ENCODE measurements at places on chromosomes 2 and 18. TPM values are rescaled to one million over a fixed set of nuclear protein-coding genes. Genes with fewer than 3 reads are reported as not detected.

The SERPINB4 gene
- not detected for total RNA-seq

The MRPL53 gene
- total RNA-seq = 148 TPM

The HTR2B gene
- total RNA-seq = 0.74 TPM

The PLB1 gene
- total RNA-seq = 1.9 TPM

The VRK2 gene
- total RNA-seq = 26.0 TPM

The HOXD12 gene
- not detected for total RNA-seq

GRCh38 chr2:109663721-109664120 is 49.6 kb downstream of the SOWAHC start:
- H3K27ac ChIP-seq = no peak overlapping the region
- peaks cover 15% of the 10 kb centered on the region for H3K4me1 ChIP-seq
- no peaks in the 10 kb centered on the region for H3K27me3 ChIP-seq
- no peak overlapping the region for H3K4me3 ChIP-seq

DNA sequence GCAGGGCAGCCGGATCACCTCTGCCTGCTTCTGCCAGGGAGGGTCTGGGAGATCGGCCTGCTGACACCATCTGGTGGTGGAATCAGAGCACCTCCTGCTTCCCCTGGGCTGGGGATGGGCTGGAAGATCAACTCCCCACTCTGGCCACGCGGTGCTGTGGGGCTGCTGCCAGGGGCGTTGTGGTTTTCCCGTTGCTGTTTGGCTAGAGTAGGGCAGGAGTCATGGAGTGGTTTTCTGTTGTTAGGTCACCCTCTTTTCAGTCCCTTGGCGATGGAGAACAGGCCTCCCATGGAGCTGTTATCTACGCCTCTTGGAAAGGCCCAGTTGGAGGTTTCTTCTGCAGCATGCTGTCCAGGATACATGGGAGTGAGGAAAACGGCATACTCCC is 15.2 kb downstream of the BCL2L11 start:
- H3K36me3 ChIP-seq = peaks cover 3% of the 10 kb centered on the region
- peak; percentile 30 for DNase-seq

DNA sequence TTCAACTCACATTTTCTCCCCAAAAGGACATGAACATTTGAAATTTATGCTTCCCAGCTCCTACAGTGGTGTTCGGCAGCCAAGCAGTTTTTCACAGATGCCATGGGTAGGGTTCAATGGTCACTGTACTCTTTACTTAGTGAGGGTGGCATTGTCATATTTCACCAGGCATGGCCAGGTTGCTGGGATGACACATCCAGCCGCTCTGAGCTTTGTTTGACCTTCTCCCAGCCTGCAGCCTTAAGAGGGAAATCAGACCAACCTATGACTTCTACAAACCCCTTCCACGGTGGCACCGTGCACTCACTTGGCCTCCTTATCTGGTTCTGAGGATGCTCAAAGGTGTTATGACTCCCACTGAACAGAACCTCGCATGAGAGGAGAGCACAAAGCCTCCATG is 108.4 kb upstream of the SH3BP4 start:
- H3K27me3 ChIP-seq = no peaks in the 10 kb centered on the region
- DNase-seq = no peak
- H3K4me1 ChIP-seq = peaks cover 26% of the 10 kb centered on the region
- H3K36me3 ChIP-seq = no peaks in the 10 kb centered on the region
- no peak overlapping the region for H3K4me3 ChIP-seq

- H3K4me3 ChIP-seq = no peak overlapping the region
- H3K36me3 ChIP-seq = peaks cover 64% of the 10 kb centered on the region
- no peak for DNase-seq
- no peak overlapping the region for H3K27ac ChIP-seq
- H3K27me3 ChIP-seq = no peaks in the 10 kb centered on the region
These were observed 84.5 kb downstream of the PTRHD1 start for GRCh38 chr2:24708537-24709152.

DNA sequence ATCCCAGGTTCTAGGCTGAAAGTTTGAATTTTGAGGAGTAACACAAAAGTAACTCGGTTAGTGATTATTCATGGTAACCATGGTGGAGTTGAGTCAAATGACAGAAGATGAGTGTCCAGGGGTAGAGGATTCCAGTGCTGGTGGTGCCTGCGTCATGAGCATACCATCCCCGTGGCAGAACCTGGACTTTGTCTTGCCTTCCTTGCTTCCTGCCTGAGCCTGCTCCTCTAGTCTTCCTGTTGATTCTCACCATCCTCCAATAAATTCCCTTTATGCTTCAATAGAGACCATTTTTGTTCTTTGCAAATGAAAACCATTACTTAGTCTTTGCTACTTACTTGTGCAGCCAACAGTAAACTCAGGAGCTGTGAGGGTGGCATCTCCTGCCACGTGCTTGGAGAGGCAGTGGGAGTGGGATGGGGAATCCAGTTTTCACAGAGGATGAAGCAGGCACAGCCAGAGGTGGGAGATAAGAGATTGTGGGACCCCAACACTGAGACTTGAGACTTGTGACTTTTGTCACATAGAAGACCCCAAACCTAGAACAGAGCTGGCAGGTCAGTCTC is 4.1 kb upstream of the YES1 start:
- H3K27me3 ChIP-seq = no peaks in the 10 kb centered on the region
- no peak overlapping the region for H3K4me3 ChIP-seq
- H3K4me1 ChIP-seq = no peaks in the 10 kb centered on the region
- no peak overlapping the region for H3K27ac ChIP-seq
- no peak for DNase-seq

DNA sequence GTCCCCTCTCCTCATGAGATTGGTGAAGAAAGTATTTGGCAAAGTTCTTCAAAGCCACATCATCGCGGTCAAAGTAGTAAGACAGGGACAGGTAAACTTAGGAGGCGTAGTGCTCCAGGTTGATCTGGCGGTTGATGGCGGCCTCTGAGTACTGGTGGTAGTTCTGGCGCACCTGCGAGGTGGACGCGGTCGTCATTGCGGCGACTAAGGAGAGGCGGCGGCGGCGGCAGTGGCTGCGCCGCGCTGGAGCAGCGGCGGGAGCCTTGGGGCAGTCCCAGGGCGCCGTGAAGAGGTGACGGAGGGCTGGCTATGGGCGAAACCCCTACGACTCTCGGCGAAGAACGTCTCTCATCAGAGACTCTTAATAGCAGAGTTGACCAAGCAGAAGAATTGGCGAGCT is 107.2 kb upstream of the UBE2E3 start:
- no peak overlapping the region for H3K4me3 ChIP-seq
- H3K4me1 ChIP-seq = no peaks in the 10 kb centered on the region
- DNase-seq = no peak
- no peak overlapping the region for H3K27ac ChIP-seq
- H3K27me3 ChIP-seq = no peaks in the 10 kb centered on the region

DNA sequence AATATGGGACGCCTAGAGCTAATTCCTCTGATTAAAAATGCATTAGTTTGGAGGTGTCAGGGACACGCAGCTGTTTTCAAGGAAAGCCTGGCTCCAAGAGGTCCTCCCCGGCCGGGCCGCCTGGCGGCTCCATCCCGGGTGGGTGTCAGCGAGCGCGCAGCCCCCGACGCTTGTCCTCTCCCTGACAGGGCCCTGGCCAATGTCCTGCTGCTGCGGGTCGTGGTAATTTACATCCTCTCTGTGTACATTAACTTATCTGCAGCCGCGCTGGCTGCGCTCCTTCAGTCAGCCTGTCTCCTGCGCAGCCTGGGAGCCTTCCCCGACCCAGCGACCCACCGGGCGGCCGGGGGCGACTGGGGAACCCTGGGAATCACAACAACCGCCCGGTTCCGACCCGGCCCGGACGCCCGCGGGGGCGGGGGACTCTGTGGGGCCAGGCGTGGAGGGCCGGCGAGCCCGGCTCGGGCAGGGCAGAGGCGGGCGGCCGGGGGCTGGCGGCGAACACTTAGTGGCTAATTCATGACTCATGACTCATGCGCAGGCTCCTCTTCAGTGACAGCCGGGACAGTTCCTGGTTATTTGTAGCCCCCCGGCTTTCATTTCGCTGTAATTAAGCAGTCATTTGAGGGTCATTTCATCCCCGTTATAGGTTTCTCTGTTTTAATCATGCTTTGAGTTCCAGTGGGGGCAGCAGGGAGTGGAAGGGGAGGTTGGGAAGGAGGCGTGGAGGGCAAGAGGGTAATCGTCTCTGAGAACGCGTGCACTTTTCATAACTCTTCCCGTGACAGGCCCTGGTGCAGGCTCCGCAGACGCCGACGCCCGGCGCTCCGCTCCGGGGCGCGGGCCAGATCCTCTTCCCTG is 141.9 kb upstream of the CTAGE1 start:
- H3K27ac ChIP-seq = peak overlapping the region; percentile 97
- H3K4me3 ChIP-seq = peak overlapping the region; percentile 59
- peaks cover 41% of the 10 kb centered on the region for H3K4me1 ChIP-seq
- DNase-seq = peak; percentile 79
- H3K27me3 ChIP-seq = no peaks in the 10 kb centered on the region

DNA sequence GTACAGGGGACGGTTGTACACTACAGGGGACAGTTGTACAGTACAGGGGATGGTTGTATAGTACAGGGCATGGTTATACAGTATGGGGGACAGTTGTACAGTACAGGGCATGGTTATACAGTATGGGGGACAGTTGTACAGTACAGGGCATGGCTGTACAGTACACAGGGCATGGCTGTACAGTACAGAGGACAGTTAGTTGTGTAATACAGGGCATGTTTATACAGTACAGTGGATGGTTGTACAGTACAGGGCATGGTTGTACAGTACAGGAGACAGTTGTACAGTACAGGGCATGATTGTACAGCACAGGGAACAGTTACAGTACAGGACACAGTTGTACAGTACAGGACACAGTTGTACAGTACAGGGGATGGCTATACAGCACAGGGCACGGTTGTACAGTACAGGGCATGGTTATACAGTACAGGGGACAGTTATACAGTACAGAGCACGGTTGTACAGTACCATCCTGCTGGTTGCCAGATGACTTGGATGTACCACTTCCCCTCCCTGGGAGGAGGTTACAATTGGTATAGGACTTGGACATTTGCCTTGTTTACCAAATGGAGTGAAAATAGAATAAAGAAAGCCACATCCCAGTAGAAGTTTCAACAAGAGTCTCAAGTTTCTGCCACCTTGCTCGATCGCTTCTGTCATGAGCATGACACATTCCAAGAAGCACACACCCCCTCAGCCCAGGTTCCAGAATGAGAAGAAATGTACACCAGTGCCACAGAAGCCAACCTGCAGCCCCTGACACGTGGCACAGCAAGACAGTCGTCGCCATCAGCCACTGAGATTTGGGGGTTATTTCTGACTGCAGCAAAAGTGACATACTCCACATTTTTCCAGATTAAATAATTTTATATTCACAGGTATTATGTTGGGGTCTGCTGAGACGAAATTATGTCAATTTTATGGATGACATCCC is 16.0 kb downstream of the CYRIA start:
- no peak overlapping the region for H3K4me3 ChIP-seq
- peaks cover 4% of the 10 kb centered on the region for H3K4me1 ChIP-seq
- no peaks in the 10 kb centered on the region for H3K27me3 ChIP-seq
- no peak overlapping the region for H3K27ac ChIP-seq
- DNase-seq = no peak
- no peaks in the 10 kb centered on the region for H3K36me3 ChIP-seq

Measured in heart right ventricle (tissue), 16 donors.